ENCODE measurements at places on chromosomes 2 and 18. TPM values are rescaled to one million over a fixed set of nuclear protein-coding genes. Genes with fewer than 3 reads are reported as not detected.

DNA sequence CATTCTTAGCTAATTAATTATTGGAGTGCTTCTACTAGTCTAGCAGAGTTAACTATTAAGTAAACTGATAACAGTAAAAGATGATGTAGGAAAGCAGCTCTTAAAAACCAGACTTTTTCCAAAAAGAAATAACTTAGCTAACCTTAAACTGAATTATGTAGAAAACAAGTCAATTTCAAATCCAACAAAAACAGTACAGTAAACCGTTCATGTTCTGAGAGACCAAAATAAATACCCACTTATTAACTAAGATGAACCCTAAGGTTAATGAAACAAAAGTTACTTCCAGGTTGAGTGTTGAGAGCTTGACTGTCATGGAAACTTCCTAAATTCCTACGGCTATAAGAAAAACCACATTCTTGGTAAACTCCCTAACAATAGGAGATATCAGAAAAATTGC is 181.2 kb downstream of the PPP1R1C start:
- no peaks in the 10 kb centered on the region for H3K27me3 ChIP-seq
- DNase-seq = no peak
- no peak overlapping the region for H3K27ac ChIP-seq
- H3K36me3 ChIP-seq = no peaks in the 10 kb centered on the region
- no peaks in the 10 kb centered on the region for H3K4me1 ChIP-seq
- H3K4me3 ChIP-seq = no peak overlapping the region

DNA sequence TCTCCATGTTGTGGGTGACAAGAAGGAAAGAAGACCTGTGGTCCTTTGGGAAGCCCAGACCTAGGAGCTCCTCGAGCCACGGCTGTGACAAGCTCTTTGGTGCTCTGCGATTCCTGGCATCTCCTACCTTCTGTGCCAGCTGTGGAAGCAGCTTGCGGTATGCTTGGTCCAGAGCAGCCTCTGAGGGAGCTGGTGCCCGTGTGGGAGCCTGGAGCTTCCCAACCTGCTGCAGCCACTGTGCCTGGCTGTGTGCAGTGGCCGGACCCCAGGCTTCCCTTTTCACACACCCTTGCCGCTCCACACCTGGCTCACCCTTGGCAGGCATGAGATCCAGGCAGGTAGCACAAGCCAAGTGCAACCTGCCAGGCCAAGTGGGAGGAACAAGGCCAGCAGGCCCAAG is 1328.6 kb upstream of the SLC39A10 start:
- DNase-seq = no peak
- H3K36me3 ChIP-seq = no peaks in the 10 kb centered on the region

GRCh38 chr2:27717070-27717795 is 53.5 kb downstream of the SLC4A1AP start:
- H3K4me1 ChIP-seq = peaks cover 15% of the 10 kb centered on the region
- no peaks in the 10 kb centered on the region for H3K36me3 ChIP-seq
- H3K27ac ChIP-seq = no peak overlapping the region

- no peaks in the 10 kb centered on the region for H3K27me3 ChIP-seq
- no peak overlapping the region for H3K27ac ChIP-seq
- no peak overlapping the region for H3K4me3 ChIP-seq
- H3K4me1 ChIP-seq = peaks cover 23% of the 10 kb centered on the region
- H3K36me3 ChIP-seq = peaks cover 6% of the 10 kb centered on the region
Measured at GRCh38 chr18:12518326-12518725, 110.6 kb downstream of the PRELID3A start.

AFF3 gene
- 20.9 TPM for total RNA-seq

DNA sequence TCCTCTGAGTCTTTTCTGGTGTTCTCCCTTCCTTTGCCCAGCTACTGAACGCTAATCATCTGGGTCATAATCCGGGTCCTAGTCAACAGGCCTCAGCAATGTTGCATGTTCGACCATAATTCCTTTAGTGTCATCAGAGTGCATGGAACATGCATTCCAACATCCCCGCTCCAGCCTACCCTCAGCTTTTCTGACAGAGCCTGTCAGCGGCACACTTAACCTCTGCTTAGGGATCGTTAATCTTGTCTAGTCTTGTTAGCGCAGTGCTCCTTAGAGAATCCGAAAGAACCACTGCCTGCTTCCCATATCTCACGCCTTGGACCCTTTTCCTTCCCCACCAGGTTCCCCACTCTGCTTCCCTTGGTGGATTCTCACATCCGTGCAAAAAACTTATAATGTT is 767.9 kb upstream of the ID2 start:
- no peak for DNase-seq
- no peaks in the 10 kb centered on the region for H3K27me3 ChIP-seq
- peaks cover 10% of the 10 kb centered on the region for H3K4me1 ChIP-seq
- no peak overlapping the region for H3K4me3 ChIP-seq

DNA sequence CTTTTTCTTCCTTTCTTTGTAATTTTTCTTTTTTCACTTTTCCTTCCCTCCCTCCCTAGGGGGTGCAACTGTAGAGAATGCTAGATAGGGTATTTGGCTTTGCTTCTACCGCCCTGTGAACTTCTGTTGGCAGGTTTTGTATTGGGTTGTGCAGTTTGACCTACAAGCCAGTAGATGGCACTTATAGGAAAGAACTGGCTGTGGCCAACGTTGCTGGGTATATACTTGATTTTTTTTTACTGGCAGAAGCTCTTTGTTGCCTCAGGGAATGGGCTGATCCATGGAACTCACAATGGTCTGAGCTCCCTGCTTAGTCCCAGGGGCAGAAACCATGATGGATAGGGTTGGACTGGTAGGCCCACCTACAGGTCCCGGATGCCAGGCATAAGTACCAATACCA is 1019.5 kb upstream of the LRRTM1 start:
- no peak overlapping the region for H3K4me3 ChIP-seq
- H3K27ac ChIP-seq = no peak overlapping the region
- no peak for DNase-seq
- no peaks in the 10 kb centered on the region for H3K27me3 ChIP-seq
- no peaks in the 10 kb centered on the region for H3K4me1 ChIP-seq

DNA sequence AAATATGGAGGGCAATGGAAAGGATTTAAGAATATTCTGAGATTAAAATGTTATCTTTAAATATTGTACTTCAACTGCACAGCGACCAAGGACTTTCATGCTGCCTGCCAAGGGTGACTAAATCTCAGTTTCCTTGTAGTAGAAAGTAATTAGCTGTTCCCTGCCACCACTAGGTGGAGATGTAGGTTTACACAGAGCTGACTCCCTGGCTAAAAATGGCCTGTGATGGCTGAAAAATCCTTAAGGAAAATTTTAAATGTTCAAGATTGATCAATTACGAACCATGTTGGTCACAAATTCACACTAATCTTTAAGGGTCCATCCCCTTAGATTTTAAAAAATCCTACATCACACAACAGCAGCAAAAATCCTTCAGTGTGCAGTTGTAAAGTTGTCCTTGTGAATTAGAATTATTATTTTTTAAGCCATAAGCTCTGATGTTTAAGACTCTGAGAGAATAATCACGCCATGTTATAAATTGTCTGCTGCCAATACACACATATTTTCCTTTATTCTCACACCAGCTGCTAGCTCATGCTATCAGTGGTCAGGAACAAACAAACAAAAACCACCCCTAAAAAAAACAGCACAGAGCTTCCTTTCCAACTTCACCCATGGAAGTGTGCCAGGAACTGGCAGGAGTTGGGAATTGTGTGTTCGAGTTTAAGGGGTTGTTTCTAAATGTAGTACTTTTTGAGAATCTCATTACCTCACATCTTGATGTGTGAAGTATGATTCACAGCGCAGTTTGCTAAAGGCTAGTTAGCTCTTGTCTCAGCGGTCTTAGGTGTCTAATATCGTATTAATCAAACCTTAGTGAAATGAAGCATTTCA is 399.8 kb downstream of the TMEM182 start:
- peaks cover 22% of the 10 kb centered on the region for H3K4me1 ChIP-seq
- H3K27me3 ChIP-seq = peaks cover 11% of the 10 kb centered on the region
- no peaks in the 10 kb centered on the region for H3K36me3 ChIP-seq
- H3K27ac ChIP-seq = no peak overlapping the region

DNA sequence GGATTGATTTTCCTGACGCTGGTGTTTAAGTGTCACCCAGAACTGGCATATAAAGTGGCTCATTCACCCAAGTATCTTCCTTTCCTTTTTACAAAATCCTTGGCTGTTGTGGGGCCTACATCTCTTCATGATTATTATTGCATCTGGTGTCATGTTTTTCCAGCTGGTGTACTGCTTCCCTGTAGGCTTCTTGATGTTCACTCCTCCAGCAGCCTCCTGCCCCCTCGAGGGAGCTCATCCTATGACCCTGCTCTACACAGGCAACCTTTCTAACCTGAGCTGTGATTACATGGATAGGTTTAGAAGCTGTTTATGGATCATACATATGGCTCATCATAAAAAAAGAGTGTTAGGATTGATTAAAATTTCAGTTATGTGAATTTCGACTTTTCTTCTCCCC is 12.4 kb upstream of the AGPS start:
- peaks cover 4% of the 10 kb centered on the region for H3K36me3 ChIP-seq
- H3K27ac ChIP-seq = no peak overlapping the region
- no peak for DNase-seq
- H3K27me3 ChIP-seq = no peaks in the 10 kb centered on the region
- no peaks in the 10 kb centered on the region for H3K4me1 ChIP-seq

DNA sequence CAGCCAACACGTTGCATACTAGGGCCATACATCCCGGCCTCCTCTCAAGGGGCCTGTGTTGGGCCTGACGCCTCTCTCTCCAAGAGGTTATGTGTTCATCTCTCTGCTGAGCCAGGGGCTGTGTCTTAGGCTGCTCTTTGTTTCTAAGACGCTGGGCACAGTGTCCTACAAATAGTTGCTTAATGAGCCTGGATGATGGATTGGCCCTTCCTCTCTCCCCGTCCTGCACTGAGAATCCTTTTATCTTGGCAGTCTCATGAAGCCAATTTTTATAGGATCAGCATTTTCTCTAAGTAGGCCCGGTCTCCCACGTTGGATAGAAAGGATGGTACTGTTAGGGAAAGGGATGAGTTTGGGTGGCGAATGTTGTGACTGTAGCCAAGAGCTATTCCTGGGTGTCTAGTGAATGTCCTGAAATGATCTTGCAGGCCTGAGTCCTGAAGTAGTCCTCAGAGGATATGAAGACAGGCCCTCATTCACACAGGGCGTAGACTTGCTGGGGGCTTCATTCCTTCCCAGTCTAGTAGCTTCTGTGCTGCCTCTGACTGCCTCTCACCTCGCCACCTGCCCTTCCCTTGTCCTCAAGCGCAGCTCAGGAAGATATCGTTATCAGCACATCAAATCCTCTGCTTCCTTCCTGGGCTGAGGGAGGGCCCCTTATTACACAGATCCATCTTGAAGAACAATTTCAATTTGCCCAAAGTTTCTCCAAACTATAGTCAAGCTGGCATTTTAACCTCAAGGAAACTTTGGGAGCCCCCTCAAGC is 8.8 kb downstream of the LBH start:
- DNase-seq = no peak
- peaks cover 5% of the 10 kb centered on the region for H3K4me1 ChIP-seq
- H3K4me3 ChIP-seq = no peak overlapping the region
- H3K36me3 ChIP-seq = peaks cover 3% of the 10 kb centered on the region

DNA sequence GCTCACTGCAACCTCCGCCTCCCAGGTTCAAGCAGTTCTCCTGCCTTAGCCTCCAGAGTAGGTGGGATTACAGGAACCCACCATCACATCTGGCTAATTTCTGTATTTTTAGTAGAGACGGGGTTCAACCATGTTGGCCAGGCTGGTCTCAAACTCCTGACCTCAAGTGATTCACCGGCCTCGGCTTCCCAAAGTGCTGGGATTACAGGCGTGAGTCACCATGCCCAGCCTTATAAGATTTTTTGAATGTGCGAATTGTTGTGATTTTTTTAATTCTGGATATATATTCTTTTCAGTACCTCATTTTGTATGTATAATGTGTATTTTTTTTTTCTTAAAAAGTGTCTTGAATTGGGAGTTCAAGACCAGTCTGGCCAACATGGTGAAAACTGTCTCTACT is 42.0 kb upstream of the CCDC150 start:
- peaks cover 15% of the 10 kb centered on the region for H3K4me1 ChIP-seq
- H3K27ac ChIP-seq = no peak overlapping the region

DNA sequence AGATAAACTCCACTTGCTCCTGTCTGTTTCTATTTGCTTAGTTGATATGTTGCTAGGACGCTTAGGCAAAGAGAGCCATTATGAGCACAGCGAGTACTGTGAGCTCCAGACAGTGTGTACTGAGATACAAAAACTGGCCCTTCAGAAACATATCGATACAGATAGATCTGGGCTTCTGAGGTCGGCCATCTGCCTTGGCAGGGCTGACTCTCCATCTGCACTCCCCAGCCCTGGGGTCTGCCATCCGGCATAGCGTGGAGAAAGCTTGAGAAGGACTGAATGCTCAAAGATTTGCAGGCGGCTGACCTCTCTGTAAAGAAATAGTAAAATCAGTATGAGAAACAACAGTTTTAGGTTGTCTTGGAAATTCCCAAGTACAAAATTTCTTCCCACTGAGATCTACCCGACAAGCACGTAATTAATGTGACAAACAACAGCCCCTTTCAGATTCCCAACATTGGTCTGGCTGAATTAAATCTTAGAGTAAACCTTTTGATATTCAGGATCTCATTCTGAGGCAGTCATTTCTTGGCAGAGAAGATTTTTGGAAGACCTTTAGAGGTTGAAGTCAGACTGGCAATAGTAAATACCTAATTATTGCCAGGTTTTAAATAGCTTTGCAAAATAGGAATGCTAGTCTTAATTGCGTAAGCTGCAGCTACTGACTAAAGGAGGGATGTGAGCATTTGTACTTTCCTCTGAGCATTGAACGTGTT is 127.4 kb downstream of the CHST9 start:
- DNase-seq = no peak
- no peak overlapping the region for H3K27ac ChIP-seq
- peaks cover 5% of the 10 kb centered on the region for H3K4me1 ChIP-seq
- no peak overlapping the region for H3K4me3 ChIP-seq
- H3K27me3 ChIP-seq = no peaks in the 10 kb centered on the region

GRCh38 chr2:228417956-228418355 is 236.5 kb upstream of the SPHKAP start:
- H3K27me3 ChIP-seq = no peaks in the 10 kb centered on the region
- H3K27ac ChIP-seq = no peak overlapping the region
- H3K4me1 ChIP-seq = no peaks in the 10 kb centered on the region
- H3K4me3 ChIP-seq = no peak overlapping the region

DPP4 gene
- total RNA-seq = 1.6 TPM

GRCh38 chr2:205720451-205720902 is 38.2 kb downstream of the NRP2 start:
- peaks cover 31% of the 10 kb centered on the region for H3K36me3 ChIP-seq
- H3K27me3 ChIP-seq = peaks cover 4% of the 10 kb centered on the region
- peak overlapping the region; percentile 63 for H3K27ac ChIP-seq
- H3K4me3 ChIP-seq = peak overlapping the region; percentile 66
- H3K4me1 ChIP-seq = peaks cover 86% of the 10 kb centered on the region
- no peak for DNase-seq

DNA sequence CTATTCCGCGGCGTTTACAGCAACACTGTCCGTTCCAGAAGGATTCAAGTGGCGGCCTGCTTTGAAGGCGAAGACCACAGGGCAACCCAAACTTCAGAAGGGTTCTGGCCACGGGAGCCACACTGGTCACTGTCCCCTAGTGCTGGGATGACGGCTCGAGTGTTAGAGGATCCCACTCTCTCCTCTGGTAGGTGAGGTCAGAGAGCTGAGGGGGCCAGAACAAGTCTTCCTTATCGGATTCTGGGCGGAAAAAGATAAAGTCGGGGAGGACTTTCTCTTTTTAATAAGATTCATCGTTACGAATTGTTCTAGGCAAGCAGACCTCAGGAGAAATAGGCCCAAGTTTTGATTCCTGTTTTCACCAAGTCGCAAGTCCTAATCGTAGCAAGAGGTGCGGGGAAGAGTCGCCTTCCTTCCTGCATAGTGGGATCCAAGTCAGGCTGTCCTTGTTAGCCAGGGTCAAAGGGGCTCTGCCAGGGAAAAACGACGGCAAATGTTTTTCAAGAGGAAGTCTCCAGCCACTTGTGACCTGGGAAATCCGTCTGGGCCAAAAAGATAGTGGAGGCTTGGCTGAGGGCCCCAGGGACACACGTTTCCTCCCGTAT is 864 bp upstream of the MYL12A start:
- H3K36me3 ChIP-seq = peaks cover 9% of the 10 kb centered on the region
- peak overlapping the region; percentile 73 for H3K27ac ChIP-seq
- DNase-seq = no peak
- peaks cover 39% of the 10 kb centered on the region for H3K4me1 ChIP-seq
- no peaks in the 10 kb centered on the region for H3K27me3 ChIP-seq

Data from neural crest cell (in vitro differentiated cells).